ENCODE measurements at places on chromosomes 4 and X.

DNA sequence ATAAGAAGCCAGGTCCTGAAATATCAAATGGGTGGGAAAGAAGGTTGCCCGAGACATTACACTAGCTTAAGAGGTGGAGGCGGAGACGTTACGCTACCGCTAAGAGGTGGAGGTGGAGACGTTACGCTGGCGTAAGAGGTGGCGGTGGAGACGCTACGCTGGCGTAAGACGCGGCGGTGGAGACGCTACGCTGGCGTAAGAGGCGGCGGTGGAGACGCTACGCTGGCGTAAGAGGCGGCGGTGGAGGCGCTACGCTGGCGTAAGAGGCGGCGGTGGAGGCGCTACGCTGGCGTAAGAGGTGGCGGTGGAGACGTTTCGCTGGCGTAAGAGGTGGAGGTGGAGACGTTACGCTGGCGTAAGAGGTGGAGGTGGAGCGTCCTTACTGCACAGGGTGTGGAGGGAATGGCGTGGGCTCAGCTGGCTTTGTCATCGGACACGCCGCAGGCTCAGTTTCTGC is 12.8 kb downstream of the CYP4V2 start:
- no peak for DNase-seq

- no peak for DNase-seq
Measured at GRCh38 chr4:133968174-133968573, 233.4 kb downstream of the PABPC4L start.

DNA sequence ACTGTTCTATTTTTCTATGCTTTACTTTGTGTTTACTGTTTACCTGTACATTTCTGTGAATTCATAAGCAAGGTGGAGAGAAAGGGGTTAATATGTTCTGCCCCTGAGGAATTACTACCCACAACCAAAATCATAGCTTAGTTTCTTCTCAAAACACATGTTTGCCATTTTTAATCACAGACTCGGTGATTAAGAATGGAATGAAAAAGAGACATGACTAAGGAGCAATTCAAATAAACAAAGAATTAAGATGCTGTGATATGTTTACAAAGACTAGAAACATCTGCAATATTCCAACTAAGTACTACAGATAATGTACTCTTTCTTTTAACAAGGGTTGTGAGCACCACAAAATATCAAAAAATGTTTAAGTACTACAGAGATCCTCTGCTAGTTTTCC is 11.7 kb upstream of the FAT4 start:
- DNase-seq = no peak

- DNase-seq = no peak
Measured at GRCh38 chr4:3367866-3368265, 73.9 kb upstream of the HGFAC start.

GRCh38 chr4:4610672-4611071 is 68.8 kb upstream of the STX18 start:
- DNase-seq = no peak

GRCh38 chrX:112759512-112759911 is 79.8 kb upstream of the LHFPL1 start:
- DNase-seq = no peak

GRCh38 chr4:168633496-168633895 is 136.6 kb downstream of the PALLD start:
- DNase-seq = no peak

- DNase-seq = no peak
Measured at GRCh38 chr4:83931659-83932438, 395.9 kb downstream of the GPAT3 start.

- DNase-seq = no peak
Measured at GRCh38 chr4:70607334-70607853, 15.3 kb downstream of the AMBN start.

DNA sequence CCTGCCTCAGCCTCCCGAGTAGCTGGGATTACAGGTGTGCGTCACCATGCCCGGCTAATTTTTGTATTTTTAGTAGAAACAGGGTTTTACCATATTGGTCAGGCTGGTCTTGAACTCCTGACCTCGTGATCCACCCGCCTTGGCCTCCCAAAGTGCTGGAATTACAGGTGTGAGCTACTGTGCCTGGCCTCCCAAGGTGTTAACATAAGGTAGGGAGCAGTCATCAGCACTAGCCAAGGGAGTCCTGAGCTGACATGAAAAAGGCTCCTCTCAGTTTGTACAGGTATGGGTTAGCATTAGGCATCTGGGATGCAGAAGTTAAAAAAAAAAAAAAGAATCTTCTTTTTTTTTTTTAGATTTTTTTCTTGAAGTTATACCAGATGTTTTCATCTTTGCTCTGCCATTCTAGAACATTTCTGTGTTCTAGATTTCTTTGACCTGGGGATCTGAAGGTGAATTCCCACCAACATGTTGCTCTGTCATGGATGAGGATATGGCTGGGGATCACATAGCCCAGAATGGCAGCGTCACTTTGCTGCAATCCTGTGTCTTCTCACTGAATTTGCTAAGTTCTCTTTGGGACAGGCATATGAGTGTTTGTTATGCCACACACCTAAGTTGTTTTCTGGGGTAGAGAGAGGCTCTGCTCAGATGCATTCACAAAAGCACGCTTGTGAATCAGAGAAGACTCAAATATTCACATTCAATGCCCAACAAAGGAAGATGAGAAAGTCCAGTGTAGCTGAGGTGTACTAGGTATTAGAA is 24.4 kb upstream of the PLA2G12A start:
- no peak for DNase-seq

DNA sequence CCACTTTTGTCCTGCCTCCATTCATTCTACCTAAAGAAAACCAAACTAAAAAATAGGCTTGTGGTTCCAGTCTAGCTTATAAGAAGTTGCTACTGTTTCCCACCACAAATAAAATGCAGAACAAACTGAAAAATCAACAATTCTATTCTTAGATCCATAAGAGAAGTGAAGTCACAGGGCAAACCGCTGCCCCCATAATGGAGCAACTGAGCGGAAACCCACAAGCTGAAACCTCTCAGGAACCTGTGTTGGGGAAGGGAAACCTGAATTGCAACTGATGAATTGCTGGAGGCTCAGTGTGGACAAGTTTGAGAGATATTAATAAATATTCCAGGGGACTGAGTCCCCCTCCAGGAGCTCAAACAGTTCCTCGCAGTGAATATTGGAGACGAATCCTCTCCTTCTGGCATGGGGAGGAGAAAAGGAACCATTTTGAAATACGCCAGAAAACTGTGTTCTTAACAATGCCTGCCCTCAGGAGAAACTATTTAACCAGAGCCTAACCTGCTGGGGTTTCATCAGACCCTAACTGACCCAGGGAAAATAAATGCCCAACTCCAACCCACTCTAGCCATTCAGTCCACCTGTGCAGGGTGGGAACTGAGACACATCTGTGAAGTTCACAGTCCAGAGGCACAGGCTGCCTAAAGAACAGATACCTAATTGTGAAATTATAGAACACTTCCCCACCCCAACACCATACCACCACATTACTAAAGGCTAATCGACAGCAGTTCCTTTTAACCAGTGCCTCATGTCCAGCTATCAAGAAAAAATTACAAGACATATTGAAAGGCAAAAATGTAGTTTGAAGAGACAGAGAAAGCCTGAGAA is 22.8 kb upstream of the SH3RF1 start:
- DNase-seq = no peak

GRCh38 chr4:68162196-68162595 is 32.5 kb upstream of the TMPRSS11F start:
- no peak for DNase-seq

GRCh38 chr4:58359590-58359989 is 1249.4 kb upstream of the IGFBP7 start:
- no peak for DNase-seq

- DNase-seq = no peak
Measured at GRCh38 chrX:65668377-65669310, 1.2 kb downstream of the MSN start.

- DNase-seq = no peak
Measured at GRCh38 chr4:94126669-94127068, 81.0 kb upstream of the SMARCAD1 start.

DNA sequence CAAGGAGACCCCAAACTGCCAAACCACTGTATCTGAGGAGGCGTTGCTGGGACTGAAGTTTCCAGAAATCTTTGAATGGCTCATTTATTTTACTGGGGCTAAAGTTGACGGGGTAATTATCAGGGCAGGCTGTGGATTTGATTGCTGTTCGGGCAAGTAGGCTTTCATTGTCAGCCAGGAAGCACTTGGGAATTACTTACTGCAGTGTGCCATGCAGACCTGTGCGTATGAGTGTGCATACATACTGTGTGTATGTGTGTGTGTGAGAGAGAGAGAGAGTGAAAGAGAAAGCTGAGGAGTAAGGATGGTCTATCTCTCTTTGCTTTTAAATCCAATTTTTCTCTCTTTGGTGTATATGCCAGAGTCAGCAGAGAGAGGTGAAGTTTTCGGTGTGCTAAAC is 122.7 kb downstream of the NPNT start:
- no peak for DNase-seq

DNA sequence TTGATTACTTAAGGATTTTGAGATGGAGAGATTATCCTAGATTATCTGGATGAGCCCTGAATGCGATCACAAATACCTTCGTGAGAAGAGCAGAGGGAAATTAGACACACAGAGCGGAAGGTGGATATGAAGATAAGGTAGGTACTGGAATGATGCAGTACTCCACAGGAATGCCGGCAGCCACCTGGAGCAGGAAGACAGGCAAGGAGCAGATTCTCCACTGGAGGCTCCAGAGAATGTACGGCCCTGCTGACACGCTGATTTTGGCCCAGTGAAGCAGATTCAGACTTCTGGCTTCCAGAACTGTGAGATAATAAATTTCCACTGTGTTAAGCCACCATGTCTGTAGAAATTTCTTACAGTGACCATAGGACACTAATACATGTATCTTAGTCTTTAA is 79.4 kb upstream of the PITX2 start:
- no peak for DNase-seq

DNA sequence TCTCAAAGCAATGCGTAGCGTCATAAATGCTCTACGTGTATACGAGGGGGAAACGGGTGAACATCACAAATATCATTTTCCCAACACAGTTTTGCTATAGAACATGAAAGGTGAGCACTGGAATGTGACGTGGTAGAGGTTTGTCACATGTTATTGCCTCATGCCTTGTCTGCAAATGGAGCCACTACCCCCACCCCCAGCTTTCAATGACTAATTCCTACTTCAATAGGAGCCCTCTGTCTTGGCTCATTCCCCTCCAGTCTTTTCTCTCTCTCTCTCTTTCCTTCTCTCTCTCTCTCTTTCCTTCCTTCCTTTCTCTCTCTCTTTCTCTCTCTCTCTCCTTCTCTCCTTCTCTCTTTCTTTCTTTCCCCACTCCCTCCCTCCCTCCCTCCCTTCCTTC is 127.0 kb downstream of the STOX2 start:
- DNase-seq = no peak

- DNase-seq = no peak
Measured at GRCh38 chr4:24655326-24655725, 71.0 kb upstream of the DHX15 start.

DNA sequence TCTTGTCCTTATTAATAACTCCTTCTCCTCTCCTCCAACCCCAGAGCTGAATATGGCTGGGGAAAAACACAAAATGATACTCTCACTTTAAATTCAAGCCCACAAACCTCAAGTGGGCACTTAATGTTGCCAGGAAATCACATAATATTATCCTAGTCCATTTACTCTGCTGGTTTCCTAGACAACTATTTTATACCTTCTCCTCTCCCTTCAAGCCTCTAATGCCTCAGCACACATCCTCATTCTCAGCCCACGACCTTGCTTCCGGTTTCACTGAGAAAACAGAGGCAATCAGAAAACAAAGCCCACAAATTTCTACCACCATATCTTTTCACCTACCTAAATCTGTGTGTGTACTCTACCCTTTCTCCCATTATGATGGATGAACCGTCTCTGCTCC is 12.1 kb upstream of the CLCN5 start:
- no peak for DNase-seq

DNA sequence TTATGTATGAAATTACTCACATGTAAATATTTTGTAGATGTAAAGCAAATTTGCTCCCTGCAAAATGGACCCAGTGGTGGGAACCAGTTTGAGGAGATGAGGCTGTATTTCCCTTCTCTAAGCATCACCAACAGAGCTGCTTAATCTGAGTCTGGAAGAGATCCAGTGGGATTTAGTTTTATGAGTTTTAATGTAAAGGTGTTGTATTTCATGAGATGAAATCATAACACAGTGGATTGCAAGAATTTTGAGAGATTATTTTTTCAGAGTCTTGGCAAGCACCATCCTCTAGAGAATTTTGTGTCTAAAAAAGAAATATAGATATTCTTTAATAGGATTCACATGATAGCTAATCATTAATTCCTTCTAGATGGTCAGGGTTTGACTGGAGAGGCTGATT is 35.6 kb upstream of the SFRP2 start:
- DNase-seq = no peak

DNA sequence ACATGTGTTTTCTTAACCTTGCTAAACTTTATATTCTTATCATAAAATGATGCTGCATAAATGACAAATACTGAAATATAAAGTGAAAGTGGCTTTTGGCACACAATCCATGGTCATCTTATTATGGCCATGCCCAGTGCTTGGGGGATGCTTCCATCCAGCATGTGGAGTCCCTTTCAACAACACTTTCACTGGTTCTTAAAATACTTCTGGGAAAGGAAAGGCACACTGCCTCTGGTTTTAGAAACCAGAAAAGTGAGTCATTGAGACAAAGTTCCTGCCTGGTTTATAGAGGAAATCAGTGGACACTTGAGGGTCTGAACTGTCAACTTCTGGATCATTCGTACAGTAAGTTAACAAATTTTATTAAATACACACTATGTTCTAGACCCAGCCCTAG is 248.0 kb upstream of the ADAMTS3 start:
- no peak for DNase-seq

DNA sequence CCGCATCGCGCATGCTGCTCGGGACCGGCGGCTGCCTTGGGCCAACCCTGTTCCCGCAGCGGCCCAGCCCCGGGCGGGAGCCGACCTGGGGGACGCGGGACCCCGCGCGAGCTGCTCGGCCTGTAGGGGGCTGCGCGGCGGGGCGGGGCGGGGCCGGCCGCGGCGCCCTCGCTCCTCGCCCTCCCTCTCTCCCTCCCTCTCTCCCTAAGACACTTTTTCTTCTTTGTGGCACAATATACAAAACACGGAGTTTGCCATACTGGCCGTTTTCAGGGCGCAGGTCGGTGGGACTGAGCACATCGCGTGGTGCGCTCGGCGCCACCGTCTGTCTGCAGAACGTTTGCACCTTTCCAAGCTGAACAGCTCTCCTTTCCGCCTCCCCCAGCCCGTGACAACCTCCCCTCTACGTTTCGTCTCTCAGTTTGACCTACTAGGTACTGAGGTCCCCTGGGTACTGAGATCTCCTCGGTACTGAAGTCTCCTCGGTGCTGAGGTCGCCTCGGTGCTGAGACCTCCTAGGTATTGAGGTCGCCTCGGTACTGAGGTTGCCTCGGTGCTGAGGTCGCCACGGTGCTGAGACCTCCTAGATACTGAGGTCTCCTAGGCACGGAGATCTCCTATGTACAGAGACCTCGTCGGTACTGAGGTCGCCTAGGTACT is 261.1 kb upstream of the PLCXD1 start:
- peak; percentile 60 for DNase-seq

- DNase-seq = no peak
Measured at GRCh38 chrX:153623310-153624029, 23.5 kb upstream of the DUSP9 start.

GRCh38 chrX:48737213-48737938 is 24.2 kb upstream of the GLOD5 start:
- peak; percentile 94 for DNase-seq

GRCh38 chrX:104565791-104566680 is at the start of gene IL1RAPL2:
IL1RAPL2 (plus strand) TSS chrX:104566199.
- DNase-seq = no peak

- DNase-seq = no peak
Measured at GRCh38 chr4:14887842-14888433, 114.3 kb upstream of the CPEB2 start.

- DNase-seq = no peak
Measured at GRCh38 chrX:34288782-34289181, 156.7 kb upstream of the FAM47A start.
